Fibroblast of skin of abdomen (primary cell): ENCODE measurements at places on chromosomes 1 and 21.

- DNase-seq, result peak; percentile 49
Measured at GRCh38 chr1:161139766-161140165, 7.3 kb upstream of the DEDD start.

DNA sequence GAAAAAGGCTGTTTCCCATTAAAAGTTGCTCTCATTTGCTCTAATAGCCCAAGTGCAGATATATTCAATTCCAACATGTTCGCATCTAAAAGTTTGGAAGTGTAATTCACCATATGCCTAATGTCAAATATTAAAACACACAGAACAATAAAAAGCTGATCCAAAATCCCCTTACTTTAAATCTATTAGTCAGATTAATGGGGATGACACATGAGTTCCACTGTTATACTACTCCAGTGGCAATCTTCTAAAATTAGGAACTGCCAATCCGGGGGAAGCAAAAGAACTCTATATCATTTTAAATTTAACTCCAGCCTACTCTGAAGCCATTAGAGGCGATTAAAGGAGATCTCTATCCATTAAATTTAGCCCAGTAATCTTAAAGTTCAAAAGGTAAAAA, 317.1 kb downstream of the NTNG1 start:
- no peak for DNase-seq

GRCh38 chr1:155322571-155322952, 1.9 kb downstream of the RUSC1 start:
- DNase-seq, result no peak

DNA sequence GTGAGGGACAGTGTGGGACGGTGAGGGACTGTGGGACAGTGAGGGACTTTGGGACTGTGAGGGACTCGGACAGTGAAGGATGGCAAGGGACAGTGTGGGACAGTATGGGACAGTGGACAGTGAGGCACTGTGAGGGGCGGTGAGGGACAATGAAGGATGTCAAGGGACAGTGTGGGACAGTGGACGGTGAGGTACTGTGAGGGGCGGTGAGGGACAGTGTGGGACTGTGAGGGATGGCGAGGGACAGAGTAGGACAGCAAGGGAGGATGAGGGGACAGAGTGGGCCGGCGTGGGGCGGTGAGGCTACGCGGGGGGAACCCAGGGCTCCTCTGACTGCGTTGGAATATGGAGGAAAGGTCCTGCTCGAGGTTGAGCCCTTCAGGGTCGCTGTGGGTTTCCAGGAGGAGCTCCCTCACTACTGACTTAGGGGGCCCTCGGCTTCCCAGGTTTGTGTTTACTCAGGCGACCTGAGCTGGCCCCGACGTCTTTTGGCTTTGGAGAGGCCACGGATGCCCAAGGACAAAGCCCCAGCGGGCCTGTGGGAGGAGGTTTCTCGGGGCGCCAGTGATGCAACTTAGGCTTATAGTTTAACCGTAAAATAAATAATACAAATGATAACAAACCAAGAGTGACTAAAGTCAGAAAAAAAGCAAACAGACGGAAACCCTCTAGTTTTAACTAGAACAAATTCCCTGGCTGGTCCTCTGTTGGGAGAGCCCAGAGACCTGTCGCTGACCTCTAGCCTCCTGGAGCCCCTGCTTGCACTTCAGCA, 1.1 kb upstream of the ERRFI1 start:
- DNase-seq, result no peak

GRCh38 chr1:184754476-184755225, at the start of gene EDEM3:
Gene EDEM3 (minus strand): TSS chr1:184754858. CDS start chr1:184754646, 212 bp downstream.
- peak; percentile 100 for DNase-seq

DNA sequence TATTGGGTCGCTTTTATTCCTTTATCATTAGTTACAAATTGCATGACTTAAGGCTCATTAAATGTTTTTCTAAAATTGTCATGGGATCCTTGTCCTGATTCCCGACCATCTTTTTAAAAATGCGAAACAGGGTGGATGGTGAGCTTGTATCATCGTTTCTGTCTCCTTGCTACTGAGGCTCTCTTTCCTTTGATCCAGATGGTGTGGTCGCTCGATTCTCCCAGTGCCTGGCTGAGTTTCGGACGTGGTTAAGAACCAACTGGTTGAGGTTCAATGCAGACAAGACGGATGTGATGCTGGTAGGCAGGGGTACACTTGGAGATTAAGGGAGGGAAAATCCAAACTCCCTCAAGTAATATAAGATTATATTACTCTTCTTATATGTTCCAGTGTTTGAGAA, 1.2 kb downstream of the MIER1 start:
- no peak for DNase-seq

GRCh38 chr1:229030630-229031029, 240.3 kb upstream of the RAB4A start:
- DNase-seq, result no peak

GRCh38 chr1:118075116-118075515, 109.9 kb downstream of the SPAG17 start:
- peak; percentile 63 for DNase-seq

- no peak for DNase-seq
Measured at GRCh38 chr1:92481971-92482664, 4.6 kb downstream of the GFI1 start.

DNA sequence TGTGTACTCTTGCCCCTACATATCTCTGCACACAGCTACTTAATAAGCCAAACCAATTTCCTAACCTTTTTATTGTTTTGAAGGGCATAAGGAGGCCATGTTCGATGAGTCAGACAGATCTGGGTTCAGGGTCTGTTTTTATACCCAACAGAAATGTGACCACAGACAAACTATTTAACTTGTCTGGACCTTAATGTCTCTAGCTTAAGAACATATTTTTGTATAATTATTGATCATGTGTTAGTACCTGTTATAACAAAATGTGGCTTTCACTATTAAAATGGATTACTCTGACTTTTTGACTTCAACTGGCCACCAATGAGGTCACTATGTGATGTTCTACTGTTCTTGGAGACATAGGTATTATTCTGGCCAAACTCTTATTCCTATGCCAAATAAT, 507.8 kb upstream of the USP24 start:
- DNase-seq, result no peak

GRCh38 chr1:114008480-114008941, 29.2 kb downstream of the OLFML3 start:
- DNase-seq, result peak; percentile 77

DNA sequence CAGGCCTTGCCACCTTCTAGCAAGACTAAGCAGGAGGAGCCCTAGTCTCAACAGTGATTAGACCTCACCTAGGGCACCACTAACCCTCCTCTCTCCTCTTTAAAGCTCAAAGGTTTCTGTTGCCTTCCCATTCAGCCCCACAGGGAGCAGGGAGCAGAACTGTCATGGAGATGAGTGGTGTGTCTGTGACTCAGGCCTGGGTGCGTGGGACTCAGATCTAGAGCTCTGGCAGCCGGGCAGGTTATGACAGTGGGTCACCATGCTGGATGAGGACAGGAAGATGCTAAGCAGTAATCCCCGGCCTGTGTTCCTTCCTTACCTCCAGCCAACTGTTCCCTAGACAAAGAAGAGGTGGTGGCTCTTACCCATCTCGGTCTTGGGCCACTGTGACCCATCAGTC, 60.1 kb upstream of the COA6 start:
- no peak for DNase-seq

GRCh38 chr1:28171246-28171645, 5.2 kb downstream of the PTAFR start:
- no peak for DNase-seq

GRCh38 chr1:94953107-94953506, 26.2 kb upstream of the CNN3 start:
- no peak for DNase-seq

DNA sequence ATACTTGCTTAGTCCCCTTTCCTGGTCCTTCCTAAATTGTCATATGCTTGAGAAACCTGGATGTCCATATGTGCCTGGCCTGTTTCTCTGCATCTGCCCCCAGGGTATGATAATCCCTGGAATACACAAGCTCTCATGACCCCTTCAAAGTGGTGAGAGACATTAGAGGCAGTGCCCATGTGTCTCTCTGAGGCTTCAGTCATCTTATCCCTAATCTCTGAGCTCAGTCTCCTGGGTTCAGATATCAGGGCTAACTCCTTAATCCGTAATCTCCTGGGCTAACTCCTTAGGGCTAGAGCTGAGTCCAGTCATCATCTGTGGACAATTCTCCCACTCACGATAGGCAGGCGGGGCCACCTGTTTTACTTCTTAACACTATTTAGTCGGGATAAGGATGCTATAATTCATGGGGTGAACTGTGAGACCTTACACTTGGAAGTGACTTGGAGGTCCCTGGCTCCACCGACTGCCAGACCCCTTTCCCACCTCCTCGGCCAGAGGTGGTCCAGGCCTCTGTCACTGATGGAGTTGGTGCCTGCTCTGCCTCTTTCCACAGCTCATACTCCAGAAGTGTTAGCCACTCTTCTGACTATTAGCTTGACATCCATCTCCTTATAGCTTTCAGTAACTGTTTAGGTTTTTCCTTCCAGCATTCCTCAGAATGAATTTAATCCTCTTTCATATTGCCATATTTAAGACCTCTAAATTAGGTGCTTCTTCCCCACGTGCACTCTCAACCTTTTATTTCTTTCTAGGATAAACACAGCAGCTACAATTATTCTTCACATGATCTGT, 22.7 kb downstream of the CCN1 start:
- DNase-seq, result no peak

- DNase-seq, result peak; percentile 34
Measured at GRCh38 chr1:65105596-65105995, 42.4 kb upstream of the AK4 start.

- no peak for DNase-seq
Measured at GRCh38 chr1:77392486-77392885, 110.7 kb downstream of the AK5 start.

DNA sequence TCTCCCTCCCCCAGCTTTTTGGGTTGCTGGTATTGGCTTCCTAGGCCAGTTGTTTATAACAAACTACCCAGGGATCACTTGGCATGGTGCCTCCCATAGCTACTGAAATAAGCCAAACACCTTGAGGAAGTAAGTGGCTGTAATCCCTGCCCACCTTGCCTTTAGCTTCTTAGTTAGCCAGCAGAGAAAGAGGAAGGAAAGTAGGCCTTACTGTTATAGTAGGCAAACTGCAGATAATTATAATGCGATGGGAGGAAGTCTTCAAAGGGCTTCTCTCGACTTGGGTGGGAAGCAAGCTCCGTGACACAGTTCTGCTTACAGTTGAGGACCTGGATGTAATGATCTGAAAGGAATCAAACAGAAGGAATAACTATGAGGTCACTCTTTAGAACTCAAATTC, 8.2 kb downstream of the P3H1 start:
- no peak for DNase-seq

DNA sequence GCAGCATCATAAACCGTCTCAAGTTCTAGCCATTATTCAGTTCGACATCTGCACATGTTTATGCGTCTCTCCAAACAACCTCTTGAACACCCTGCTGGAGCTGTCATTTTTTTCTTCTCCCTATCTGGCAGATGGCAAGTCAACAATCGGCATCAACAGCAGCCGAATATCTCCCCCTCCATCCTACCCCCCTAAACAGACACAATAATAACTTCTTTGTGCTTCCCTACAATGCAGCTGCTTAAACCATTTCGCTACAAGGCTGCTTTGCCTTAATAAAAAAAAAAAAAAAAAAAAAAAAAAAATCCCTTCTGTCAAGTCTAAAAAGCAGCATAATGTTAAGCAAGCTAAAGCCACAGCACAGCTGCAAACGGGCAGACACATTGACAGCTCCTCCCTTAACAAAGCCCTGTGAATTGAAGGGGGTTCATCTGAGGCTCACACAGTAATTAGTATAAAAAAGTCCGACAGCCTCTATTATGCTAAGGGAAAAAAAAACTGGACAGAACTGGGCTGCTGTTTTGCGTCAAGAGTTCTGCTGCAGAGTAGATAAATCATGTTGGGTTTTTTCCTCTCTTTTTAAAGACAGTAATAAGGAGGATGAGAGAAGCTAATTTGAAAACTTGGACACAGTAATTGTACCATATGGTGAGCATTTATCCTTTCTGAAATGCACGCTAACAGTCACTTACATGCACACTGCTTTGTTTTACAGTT, 136.4 kb downstream of the AKT3 start:
- DNase-seq, result peak; percentile 83

- peak; percentile 44 for DNase-seq
Measured at GRCh38 chr1:40092706-40093639, 4.1 kb downstream of the PPT1 start.

DNA sequence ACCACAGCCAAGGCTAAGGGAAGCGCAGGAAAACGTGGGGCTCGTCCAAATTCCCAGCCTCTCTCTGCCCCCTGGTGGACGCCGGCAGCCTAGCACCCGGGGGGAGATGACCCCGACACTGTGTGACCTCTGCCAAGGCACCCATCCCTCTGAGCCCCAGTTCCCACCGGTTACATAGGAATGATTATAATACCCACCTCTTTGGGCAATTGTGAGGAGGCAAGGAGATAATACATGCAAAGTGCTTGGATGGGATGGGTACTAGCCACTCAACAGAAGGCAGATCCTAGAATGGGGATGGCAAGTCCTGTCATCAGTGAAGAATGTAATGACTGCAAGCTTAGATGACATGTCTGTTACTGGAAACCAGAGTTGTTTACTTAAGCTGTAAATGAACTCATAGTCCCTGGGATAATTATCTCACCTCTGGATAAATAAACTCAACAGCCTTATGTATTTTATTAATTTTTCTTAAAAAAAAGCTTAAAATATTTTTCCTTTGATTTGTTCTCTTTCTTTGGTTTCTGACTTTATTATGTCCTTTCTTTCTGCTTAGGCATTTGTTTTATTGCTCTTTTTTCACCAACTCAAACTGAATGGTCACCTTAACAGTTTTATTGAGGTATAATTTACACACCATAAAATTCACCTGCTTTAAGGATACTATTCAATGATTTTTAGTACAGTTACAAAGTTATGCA, 11.3 kb upstream of the BMP8B start:
- DNase-seq, result peak; percentile 71

DNA sequence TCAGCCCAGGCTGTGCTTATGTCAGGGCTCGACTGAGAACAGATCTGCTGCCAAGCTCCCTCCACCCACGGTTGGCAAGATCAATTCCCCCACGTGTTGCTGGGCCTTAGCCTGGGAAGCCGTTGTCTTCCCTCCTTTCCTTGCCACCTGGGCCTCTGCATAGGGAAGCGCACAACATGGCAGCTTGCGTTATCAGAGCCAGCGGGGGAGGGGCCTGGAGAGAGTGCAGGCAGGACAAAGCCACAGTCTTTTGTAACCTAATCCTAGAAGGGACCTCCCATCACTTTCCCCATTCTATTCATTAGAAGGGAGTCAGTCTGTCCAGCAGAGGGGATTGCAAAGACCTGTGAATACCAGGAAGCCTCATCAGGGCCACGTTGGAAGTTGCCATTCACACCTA, 17.0 kb upstream of the IGSF21 start:
- DNase-seq, result no peak

DNA sequence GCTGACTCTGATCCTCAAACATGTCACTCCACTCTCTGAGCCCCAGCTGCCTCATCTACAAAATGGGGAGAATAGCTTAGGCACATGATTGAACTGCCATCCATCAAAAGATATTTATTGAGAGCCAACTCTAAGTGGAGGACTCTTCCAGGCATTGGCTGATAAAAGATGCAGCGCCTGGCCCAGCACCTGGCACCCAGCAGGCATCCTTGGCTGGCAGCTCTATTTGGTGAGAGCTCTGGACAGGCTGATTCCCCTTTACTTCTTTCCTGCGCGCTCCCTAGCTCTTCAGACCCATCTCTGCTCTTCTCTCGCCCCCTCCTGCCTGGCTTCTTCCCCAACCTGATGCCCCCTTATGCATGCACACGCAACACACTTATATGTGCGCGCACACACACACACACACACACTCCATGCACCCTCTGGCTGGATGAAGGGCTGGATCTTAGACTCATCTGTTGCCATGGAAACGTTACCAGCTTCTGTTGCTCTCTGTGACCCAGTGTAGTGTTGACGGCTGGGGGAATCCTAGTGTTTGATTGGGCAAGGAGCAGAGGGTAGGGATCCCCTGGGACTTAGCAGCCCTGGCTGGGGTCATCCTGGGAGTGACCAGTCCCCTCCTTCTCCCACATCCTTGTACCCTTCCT, 49.3 kb downstream of the VWA5B1 start:
- no peak for DNase-seq
